Naive thymus-derived CD4-positive, alpha-beta T cell (primary cell): ENCODE measurements at places on chromosomes 1 and 21.

- no peak for DNase-seq
Observed at GRCh38 chr1:198304431-198304830, 147.6 kb downstream of the NEK7 start.

- no peak for DNase-seq
Observed at GRCh38 chr1:32757213-32757895, 54.8 kb upstream of the SYNC start.

GRCh38 chr1:179187735-179188471, 41.6 kb downstream of the ABL2 start:
- DNase-seq, result no peak

GRCh38 chr21:33821503-33822322, 93.9 kb downstream of the ATP5PO start:
- DNase-seq, result no peak

DNA sequence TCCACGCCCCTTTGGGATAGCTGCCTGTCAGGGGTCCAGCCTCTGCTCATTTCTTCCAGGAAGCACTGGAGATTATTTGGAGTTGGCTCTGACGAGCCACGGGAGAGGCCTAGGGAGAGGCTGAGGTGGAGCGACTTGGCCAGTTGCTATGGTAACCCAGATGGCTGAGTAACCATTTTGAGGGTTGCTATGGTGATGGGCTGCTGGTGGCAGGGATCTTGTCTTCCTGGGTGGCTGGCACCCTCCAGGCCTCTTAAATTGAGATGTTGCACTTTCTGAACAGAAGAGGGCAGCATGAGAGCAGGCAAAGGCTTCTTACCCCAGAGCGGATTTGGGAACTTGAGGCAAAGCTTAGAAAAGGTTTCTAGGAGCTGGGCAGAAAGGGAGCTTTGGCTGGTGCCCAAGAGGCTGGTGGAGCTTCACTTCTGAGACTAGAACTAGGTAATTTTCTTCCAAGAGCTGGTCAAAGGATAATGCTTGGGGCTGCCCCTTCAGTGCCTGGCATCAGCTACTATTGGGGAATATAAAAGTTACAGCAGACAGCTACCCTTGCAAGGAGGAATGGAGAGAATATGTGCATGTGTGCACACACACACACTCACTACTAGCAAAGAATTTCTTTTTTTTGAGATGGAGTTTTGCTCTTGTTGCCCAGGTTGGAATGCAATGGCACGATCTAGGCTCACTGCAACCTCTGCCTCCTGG, 72.5 kb downstream of the NDUFS5 start:
- DNase-seq, result no peak

DNA sequence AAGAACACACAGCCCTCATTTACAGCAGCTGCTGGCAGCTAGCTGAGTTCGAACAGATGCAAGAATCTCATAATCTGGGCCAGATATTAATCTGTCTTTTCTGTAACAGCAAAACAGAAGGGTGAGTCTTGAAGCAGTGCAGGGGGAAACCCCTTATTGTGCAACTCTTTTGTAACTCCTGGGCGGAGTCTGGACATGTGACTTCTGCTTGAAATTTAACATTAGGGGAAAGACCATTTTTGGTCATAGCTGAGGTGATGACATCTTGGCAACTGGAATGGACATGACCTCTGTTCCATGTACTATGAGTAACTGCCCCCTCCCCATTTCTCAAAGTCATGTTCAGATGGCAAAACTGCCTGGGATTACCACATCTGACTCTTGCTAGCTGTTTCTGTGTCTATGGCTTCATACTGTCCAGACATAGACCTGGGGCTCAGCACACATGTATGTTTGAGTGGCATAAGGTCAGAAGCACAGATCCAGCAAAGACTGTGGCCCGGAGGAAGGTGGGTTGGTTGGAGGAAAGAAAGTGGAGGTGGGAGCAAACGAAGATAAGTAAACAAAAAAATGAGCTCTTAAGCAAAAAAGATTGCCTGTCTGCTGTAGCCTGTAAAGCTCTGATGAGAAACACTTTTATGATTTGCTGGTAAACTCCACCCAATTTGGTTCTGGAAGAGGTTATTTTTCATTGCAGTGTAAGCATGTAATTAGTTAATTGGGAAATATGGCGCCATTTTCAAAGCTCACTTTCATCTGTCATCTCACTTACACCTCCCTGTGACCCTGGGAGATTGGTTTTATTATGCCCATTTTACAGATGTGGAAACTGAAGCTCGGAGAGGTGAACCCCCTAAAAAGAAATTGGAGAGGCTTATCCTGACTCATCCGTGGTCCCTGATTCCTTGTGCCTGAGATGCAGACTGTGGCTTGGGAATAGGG, 26.1 kb downstream of the ETS2 start:
- DNase-seq, result no peak

- DNase-seq, result no peak
Observed at GRCh38 chr1:178495158-178495557, 1.6 kb downstream of the CLEC20A start.

DNA sequence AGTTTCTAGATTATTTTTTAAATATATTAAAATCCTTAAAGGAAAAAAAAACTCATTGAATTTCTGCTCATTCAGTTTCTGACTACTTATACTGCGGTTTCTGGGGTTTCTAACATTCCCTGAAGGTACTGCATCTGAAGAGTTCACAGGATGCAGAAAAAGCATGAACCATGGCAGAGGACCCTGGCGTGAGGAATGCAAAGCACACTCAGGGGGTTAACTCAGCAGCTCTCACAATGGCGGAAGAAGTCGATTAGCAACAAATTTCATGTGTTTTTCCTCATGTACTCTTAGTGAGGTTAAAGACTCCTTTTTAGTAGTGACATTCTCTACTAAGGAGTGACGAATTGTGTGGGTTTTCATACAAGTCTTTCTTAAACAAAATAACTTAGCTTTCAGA, 975.6 kb downstream of the NCAM2 start:
- no peak for DNase-seq

DNA sequence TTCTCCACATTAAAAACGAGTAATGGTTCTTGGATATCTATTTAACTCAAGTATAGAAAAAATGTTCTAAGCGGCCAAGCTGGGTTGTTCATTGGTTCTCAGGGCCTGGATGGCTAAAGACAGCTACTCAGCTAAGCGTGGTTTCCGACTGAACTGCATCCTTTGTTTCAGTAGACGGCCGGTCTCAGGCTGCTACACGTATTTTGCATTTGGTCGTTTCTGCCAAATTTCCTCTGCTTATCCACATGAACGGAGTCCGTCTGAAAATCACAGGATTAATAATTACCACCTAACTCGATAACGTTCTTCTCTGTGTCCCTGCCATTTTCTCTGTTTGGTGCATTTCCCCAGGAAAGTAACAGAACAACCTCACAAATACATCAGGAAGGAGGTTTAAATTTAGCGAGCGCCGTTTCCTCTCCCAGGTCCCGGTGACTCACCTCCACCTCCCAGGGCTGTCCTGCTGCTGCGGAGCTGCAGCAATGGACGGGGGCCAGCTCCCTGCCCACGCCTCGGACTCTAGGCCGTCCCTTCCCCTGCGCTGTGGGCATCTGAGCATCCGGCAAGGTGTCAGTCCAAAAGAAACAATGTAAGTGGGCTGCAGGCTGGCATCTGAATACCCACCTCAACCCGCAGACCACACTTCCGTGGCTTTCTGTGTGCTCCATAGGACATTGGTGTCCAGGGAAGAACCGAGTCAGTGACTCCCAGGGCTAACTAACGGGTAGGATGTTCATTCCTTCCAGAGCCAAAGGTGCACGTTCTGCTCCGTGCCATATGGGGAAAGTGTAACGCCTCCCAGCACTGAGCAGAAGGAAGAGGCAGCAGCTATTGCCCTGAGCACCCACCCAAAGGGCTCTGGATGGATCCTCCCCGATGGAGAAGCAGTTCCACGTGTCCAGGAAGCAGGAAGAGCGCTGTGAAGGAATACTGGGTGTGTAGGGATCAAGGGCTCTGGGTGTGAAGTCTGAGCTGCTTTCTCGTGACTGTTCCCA, 4.1 kb upstream of the GABRD start:
- no peak for DNase-seq

- DNase-seq, result no peak
Observed at GRCh38 chr1:214425716-214426425, 125.5 kb downstream of the PTPN14 start.

GRCh38 chr1:115791816-115792215, 23.3 kb upstream of the CASQ2 start:
- no peak for DNase-seq

DNA sequence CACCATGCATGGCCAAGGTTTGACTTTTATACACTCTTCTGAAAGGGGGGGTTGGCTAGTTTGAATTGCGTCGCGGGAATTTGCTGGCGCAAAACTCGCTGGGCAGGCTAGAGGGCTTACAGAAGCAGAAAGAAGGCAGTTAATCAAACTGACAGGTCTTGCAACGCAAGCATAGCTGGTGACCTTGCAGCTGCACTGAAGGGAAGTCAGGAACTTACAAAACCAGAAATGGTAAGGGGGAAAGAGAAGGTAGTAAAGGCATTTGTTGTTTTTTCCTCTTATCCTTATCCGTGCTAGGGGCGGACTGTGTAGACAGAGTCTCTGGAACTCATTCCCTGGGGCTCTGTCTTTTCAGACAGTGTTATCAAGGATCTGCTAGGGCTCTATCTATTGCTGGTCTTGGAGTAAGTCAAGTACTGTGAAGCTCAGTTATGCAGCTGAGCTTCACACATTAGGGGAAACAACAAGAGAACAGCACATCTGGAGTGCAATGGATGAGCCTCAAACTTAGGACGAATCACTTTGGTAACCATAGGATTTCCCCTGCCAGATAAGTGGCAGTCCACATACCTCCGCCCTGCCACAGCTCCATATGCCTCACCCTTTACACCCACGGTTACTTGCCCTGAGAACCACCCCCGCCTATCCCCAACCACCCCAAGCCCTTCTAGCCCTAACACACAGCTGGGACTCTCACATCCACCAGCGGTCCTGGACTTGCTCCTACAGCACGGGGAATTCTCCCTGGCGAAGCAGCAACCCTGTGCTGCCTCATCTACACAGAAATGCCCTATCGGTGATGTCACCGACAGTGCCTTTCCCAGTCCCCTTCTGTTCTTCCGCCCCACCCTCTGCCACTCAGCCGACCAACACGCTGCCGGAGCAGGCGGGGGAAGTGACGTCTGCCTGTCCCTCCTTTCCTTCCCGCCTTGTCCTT, 251.4 kb downstream of the FAM72C start:
- no peak for DNase-seq

DNA sequence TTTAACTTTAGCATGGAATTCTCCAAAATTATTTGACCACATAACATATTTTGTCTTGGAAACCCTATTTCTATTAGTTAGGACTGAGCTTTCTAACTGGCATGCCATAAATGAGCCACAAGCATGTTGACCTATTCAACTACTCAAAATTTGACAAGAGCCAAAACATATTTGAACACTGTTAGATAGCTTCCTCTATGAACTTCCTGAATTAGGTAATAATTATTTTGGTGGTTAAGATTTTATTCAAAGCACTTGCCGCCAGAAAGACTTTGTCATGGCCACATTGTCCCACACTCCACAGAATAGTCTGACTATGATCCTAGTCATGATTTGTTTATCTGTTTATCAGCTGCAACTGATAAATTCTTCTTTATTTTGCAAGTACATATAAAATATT, 23.1 kb upstream of the CTPS1 start:
- no peak for DNase-seq

DNA sequence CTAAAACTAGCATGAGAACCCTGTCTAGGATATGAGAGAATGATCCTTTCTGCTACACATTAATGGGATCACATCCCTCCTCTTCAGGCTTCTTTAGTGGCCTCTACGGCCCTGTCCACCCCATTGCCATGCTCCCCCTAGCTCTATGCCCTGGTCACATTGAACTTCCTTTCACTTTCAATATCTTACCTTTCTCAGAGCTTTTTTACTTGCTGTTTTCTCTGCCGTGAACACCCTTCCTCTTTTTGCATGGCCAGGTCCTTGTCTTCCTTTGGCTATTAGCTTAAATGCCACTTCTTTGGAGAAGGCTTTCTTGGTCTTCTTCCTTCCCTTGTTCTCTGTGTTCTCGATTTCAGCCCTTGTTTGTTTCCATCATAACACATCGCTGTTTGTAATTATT, 97.4 kb downstream of the GIPC2 start:
- no peak for DNase-seq

GRCh38 chr1:55876276-55877060, 661.3 kb upstream of the USP24 start:
- DNase-seq, result no peak

DNA sequence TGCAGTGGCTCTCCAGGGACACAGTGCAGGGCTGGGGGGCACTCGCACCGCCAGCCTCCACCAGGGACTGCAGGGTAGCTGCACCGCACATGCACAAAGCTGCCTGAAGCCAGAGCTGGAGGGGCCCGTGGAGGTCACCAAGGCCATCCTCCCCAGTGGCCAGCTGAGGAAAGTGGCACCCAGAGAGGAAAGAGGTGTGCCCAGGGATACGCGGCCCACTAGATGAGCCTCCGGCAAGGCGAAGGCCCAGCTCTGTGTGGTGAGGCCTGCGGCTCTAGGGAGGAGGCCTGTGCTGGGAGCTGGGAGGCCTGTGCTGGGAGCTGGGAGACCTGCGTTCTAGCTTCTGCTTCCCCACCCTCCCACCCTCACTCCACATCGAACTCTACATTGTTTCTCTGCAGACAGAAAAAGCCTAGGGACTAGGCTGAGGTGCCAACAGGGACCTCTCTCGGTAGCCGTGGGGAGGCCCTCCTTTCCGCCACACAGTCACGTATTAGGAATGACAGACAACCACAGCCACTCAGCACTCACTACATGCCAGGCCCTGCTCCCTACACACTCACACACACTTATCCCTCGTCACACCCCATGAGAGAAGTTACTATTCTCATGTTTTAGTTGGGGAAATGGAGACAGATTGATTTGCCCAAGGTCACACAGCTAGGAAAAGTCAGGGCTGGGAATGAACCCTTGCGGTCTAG, 921 bp upstream of the ASCL5 start:
- no peak for DNase-seq

DNA sequence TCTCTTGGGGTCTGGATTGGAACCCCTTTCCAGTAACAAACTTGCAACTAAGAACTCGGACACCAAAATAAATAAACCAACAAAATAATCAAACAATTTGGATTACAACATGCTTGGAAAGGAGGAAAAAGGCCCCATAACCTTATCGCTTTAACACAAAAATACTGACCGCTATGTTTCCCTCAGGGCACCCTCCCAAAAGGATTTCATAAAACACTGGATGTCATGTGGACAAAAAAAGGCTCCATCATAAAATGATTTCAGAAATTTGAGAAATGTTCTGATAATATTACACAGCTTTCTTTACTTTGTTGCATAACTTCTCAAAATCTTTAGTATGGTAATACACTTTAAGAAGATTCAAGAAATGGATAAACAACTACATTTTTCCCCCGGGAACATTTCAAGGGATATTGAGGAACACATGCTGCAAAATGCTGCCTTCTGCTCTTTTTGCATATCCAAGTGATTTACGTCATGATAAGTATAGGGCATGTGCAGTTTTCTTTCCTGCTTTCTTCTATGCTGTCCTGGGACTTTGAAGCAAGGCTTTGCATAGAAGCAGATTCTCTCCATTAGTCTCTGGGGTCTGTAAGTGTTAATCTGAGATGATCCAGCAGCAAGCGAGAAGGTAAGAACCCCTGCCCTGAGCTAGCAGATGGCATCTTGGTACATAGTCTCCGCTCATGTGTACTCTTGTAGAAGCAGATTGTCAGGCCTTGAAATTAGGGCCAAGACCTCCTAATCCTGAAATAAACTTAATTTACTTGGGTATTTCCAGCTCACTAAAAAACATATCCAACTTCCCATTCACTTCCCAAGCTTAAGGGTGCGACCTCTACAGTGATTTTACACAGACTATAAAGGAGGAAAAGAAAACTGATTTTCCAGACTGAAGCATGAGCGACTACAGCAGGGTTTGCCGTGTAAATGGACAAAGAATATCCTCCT, 85.5 kb upstream of the KIAA0040 start:
- DNase-seq, result no peak
